ENCODE measurements at places on chromosomes 12 and 14. TPM values are rescaled to one million over a fixed set of nuclear protein-coding genes. Genes with fewer than 3 reads are reported as not detected.
A peak's percentile ranks its signal among the peaks of the same experiment; 100 is the strongest.

- no peak for DNase-seq
Measured at GRCh38 chr12:100435957-100436356, 37.7 kb upstream of the NR1H4 start.

DNA sequence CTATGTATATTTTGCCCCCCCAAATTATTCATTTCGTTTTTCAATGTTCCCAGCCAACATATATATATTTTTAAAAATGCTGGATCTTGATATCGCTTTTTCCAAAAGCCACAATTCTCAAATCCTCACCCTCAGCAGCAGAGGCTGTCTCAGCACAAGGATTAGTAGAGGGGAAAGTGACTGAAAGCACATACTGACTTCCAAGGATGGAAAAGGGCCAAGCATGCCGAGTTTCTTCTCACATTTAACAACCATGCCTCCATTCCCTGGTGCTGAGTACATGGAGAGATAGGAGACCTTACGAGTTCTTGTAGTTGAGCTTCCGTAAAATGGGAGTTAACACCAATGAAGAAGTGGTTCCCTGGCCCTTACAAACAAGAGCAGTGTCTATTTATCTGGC, 403.4 kb upstream of the DCN start:
- no peak for DNase-seq

- DNase-seq, result peak; percentile 61
Measured at GRCh38 chr12:1575408-1576401, 18.7 kb downstream of the FBXL14 start.

DNA sequence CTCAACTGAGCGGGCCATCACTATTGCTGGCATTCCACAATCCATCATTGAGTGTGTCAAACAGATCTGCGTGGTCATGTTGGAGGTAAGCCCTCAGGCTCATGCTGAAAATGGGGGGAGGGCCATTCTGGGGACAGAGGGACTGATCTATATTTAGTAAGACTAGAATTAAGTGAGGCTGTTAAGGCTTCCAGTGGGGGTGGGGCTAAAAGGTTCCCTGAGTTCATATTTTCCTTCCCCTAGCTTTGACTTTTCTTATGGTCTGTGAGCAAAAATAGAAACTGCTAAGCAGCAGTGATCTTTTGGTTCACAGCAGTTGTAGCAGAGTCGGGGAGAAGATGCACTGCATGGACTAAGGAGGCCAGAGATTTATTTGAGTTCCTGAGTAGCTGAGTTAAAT, 9.2 kb downstream of the PCBP2 start:
- DNase-seq, result no peak

DNA sequence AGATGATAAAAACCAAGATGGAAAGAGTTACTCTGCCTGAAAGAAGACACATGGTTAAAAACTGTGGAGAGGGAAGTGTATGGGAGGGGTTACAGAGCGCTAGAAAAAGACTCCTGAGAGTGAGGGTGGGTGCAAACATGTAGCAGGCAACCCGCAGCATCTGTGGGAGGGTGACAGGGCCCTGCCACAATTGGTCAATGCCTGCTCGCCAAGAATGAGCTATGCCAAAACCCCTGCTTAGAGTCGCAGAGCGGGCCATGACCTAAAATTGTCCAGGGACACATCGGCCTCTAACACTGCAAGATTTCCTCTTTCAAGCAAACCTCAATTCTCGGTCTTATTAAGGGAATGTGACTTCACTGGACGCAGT, 700 bp downstream of the PRKAG1 start:
- DNase-seq, result peak; percentile 42

GRCh38 chr12:116060764-116061163, 216.7 kb downstream of the MED13L start:
- no peak for DNase-seq

The MYF6 gene
- not detected for total RNA-seq

The ZNF605 gene
- total RNA-seq, result 3.7 TPM

- no peak for DNase-seq
Measured at GRCh38 chr12:49669796-49670195, 37.4 kb downstream of the FMNL3 start.

DNA sequence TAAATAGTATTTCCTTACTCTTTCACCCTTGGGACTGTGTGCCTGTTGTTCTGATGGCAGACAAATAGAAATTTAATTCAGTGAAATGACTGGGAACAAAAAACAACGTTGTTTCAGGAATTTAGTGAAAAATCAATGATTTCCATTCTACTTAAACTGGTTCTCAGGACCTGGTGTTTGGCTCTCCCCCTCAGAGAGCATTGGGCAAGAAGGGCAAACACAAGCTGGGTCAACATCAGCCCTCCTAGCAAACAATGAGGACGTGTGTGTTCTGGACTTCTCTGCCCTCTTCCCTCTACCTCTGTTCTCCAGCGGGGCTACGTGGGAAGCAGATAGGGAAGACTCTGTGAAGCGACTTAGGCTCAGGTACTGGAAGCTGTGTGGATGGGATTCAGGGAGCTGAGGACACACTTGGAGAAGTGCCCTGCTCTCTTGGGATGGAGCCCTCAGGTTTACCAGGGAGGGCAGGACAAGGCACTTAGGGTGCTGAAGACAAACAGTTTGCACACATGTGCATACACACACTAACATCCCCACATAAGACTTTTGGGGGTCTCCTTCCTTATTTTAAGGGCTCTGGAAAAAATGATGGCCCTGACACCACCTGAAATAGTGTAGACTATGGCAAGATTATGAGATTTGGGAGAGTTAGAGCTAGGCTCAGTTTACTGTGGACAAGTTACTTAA, 7.6 kb upstream of the SERPINA1 start:
- no peak for DNase-seq

- no peak for DNase-seq
Measured at GRCh38 chr12:102755266-102755665, 161.8 kb downstream of the PAH start.

The ATXN3 gene
- total RNA-seq, result 23.3 TPM

- DNase-seq, result no peak
Measured at GRCh38 chr14:103734081-103734888, 18.7 kb downstream of the ZFYVE21 start.

DNA sequence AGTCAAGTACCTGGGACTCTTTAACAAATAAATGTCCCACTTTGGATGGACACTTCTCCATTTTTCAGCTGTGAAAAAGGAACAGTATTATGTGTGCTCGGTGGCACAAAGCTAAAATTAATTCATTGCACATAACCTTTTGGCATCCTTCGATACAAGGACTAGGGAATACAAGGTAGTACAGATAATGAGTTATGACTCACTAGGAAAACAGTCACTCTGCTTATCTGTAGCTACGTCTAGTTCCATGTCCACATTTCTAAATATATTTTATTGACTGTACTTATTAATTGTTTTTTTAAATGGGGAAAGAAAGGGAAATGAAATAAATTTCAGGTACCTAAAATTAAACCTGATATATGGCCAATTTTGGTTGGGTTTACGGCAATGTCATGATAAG, 35.2 kb upstream of the RIC8B start:
- no peak for DNase-seq

DNA sequence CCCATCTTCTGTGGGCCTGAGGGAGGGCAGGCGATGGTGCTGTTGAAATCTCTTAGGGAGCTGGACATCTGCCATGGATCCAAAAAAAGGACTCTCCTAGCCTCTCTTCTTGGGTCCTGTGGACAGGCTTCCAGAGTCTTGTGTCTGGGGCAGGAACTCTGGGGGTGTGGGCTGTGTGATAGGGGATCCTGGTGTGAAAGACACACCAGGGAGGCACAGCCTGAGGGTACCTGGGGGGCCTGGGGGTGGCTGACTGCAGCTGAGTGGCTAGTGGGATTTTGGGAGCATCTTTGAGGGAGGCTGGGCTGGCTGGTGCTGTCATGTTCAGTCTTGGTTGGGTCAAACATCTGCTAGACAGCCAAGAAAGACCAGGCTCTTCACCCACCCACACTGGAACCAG, 1.8 kb upstream of the KRT83 start:
- DNase-seq, result no peak

The DNAH10 gene
- 0.72 TPM for total RNA-seq

- no peak for DNase-seq
Measured at GRCh38 chr12:85155791-85156190, 119.6 kb downstream of the LRRIQ1 start.

- no peak for DNase-seq
Measured at GRCh38 chr14:79548836-79549235, 662.5 kb downstream of the DIO2 start.

DNA sequence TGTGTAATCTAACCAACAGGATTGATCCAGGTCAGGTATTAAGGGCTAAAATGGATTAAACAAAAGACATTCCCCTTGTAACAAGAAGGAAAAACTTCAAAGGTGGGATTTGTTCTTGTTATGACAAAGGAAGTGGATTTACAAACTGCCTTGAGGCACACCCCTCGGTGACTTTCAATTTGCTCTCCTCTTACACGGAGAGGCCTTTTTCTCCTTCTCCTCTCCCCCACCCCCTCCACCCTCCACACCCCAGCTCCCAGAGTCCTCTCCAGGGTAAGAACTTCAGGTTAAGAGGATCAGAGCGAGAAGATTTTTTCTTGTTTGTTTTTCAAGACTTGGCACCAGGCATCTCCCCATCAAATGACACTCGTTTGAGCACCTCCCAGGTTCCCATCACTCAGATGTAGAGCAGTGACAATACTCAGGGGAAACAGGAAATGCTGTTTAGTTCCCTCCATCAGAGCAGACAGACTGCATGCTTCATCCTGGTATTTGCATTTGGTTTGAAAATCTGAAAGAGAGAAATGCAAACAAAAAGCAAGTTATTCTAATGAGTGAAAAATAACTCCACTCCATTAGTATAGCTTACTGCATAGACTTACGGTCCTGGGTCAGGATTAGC, 77.6 kb upstream of the TMEM260 start:
- DNase-seq, result no peak

DNA sequence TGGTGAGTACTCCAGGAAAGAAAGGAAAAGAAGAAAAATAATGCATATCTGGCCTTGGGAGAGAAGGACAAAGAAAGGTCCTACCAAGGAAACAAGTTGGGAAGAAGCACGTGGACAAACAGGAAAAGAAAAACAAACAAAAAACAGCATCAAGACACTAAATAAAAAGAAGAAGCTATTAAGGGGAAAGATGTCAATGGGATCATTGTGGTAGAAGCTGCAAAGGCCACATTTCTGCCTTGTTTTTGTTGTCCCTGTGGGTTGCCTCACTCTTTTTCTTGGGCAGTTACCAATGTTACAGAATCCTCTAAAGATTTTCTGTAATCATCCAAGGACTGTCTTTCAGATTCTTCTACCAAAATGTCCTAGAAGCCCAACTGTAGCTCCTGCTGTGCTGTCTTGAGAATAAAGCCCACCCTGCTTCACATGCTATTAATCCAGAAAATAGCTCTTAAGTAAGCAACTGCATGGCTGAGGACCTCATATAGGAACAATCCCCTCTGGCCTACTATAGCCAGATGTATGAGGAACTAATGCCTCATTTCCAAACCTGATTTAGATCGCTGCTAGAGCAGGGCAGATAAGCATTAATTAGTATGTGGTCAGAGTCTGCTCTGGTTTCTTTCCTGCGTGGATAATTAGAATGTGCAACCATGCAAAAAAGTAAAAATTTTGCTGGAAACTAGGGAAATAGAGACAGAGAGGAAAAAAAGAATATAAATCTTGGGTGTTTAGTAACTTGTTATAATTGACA, 10.2 kb upstream of the CPNE8 start:
- DNase-seq, result no peak

- DNase-seq, result no peak
Measured at GRCh38 chr12:111685322-111685810, 390 bp downstream of the BRAP start.

All from adrenal gland (tissue), 19 donors.